ENCODE measurements at places on chromosomes 5 and 9.

DNA sequence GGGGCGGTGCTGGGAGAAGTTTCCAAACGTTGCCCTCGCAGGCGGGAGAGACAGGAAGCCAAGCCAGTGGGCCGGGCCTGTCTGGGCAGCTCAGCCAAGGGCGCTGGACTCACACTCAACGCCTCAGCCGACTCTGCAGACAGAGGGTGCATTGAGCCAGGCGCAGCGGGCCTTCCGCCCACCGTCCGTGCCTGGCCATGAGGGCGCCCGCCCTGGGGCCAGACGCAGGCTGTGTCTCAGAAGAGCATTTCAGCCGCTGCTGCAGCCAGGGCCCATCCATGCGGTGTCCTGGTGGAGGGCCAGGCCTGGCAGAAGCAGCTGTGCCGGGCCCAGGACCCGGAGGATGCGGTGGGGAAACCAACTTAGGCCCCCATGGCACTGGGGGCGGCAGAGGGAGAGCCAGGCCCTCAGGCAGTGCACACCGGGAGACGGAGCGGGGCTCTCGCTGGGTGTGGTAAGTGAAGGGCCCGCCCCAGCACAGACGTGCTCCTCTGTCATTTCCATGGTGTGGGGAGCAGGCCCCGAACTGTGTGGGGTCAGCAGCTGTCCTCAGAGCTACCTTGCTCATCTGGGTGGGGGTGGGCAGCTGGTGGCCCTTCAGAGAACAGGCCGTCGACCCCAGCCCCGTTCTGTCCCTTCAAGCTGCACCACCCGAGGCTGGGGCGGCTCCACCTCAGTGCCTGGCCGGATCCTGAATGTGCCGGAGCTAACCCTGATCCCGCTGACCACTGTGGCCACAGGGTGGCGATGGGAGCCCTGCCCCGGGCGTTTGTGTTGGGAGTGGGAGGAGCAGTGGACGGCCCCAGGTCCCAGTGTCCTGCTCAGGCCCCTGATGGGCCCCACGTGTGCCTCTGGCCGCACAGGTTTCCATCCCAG is 18.0 kb downstream of the DNLZ start:
- DNase-seq: peak; percentile 69

- no peak for DNase-seq
Observed at GRCh38 chr5:31378838-31379237, 153.1 kb downstream of the DROSHA start.

- DNase-seq: peak; percentile 19
Observed at GRCh38 chr9:33453286-33453860, 6.0 kb upstream of the AQP3 start.

DNA sequence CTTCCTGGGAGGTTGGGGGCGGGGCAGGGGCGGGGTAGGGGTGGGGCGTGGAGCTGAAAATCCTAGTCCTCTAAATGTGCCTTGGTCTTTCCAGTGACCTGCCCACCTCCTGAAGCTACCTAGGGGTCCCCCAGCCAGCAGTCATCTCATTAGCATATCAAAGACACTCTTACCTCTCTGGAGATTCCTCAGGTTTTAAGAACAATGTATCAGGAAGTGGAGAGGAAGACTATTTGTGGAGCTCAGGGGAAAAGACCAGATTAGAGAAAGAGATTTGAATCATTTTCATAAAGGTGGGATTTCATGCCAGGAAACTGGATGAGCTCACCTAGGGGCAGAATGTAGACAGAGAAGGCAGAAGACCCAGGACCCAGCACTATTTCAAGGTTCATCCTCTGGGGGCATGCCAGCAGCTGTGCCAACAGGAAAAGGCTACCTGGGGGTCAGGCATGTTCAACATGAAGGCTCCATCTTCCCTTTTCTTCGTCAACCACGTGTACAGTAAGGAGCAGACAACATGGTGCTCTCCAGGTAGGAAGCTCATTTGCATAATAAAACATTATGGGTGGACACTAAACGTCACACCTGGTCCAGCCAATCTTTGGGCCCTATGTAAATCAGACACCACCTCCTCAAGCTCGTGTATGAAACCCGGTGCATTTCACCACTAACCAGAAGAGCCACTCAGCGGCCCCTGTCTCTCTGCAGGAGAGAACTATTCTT is 6.9 kb downstream of the GMCL2 start:
- no peak for DNase-seq

DNA sequence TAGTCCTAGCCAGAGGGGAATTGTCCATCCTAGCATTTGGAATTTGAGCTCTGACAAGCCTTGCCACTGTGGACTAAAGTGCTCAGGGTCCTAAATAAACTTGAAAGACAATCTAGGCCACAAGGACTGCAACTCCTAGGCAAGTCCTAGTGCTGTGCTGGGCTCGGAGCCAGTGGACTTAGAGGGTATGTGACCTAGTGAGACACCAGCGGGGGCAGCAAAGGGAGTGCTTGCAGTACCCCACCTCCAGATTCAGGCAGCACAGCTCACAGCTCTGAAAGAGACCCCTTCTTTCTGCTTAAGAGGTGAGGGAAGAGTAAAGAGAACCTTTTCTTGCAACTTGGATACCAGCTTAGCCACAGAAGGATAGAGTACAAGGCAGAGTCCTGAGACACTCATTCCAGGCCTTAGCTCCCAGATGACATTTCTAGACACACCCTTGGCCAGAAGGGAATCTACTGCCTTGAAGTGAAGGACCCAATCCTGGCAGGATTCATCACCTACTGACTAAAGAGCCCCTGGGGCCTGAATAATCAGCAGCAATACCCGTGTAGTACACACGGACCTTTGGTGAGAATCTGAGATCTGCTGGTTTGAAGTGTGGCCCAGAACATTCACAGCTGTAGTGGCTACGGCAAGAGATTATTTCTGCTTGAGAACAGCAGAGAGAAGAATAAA is 164.6 kb downstream of the CCDC171 start:
- no peak for DNase-seq

DNA sequence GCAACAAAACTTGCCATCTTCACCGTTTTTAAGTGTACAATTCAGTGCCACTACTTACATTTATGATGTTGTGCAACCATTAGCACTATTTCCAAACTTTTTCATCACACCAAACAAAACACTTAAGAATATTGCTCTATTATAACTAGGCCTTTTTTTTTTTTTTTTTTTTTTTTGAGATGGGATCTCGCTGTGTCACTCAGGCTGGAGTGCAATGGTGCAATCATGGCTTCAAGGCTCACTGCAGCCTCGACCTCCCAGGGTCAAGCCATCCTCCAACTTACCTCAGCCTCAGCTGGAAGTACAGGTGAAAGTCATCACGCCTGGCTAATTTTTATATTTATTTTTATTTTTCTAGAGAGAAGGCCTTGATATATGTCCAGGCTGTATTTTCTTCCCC is 22.3 kb upstream of the LMNB1 start:
- DNase-seq: no peak

GRCh38 chr9:124780060-124780756 is 3.3 kb downstream of the OLFML2A start:
- DNase-seq: no peak

- peak; percentile 91 for DNase-seq
Observed at GRCh38 chr5:57442080-57442839, 40.4 kb downstream of the ACTBL2 start.

DNA sequence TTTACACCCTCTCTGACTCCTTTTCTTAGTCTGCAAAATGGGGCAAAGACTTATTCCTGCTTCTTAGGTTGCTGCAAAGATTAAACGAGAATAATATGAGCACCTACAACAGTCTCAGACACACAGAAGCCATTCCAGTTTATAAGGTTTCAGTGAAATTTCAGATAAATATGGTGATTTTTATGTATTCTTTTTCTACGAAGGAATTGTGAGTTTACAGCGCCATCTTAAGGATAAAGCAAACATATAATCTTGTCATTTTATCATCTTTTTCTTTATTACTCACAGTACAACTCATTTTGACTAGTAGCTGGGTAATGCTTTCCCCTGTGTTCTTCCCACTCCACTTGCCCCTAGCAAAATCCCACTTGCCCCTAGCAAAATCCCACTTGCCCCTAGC is 29.2 kb upstream of the SMC5 start:
- DNase-seq: peak; percentile 61

DNA sequence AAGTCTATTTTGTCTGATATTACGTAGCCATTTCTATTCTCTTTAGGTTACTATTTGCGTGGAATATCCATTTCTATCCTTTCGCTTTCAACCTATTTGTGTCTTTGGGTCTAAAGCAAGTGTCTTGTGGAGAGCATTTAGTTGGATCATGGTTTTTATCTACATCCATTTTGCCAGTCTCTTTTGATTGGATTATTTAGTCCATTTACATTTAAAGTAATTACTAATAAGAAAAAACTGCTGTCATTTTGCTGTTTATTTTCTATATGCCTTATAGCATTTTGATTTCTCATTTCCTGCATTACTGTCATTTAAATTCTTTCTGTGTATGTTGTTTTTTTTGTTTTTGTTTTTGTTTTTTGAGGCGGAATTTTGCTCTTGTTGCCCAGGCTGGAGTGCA is 26.0 kb upstream of the UBQLN1 start:
- no peak for DNase-seq

DNA sequence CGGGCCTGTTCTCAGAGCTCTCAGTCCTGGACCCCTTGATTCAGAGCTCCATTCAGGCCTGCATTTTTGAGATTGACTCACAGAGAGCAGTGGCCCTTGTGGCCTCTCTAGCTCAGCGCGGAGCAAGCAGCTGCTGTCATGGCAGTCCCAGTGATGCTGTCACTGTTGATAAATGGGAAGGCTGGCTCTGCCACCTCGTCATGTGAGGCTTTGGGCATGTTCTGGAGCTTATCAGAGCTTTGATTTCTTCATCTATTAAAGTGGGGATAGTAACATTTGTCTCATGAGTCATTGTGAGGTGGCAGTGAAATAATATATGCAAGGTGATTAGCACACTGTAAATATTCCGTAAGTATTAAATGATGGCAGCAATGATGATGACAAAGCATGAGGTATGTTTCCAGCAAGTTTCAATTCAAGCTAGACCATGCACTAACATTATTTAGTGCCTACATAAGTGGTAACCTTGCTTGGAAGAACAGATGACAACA is 126.4 kb upstream of the CXCL14 start:
- DNase-seq: peak; percentile 3

DNA sequence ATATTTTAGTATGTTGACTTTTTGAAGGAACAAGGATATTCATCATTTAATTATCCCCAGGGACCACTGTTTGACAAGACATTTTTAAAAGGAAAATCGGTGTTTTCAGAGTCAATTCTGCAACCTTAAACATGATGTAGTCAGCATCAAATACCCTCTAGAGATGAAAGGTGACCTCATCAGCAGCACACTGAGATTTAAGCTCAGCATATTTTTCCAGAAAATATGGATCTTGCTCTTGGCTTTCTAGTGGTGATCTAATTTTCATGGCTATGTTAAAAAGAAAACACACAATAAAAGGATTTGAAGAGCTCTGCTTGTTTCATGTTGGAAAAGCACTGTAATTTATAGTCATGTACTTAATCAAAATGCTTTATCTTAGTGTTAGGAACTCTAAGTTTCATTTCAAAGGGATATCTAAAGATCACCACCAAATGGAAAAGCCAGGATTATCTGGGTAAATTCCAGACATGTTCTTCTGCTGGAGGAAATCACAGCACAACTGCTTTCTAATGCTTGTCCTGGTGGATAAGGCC is 487.2 kb downstream of the ENC1 start:
- no peak for DNase-seq

- DNase-seq: no peak
Observed at GRCh38 chr9:114518599-114519022, 13.3 kb upstream of the WHRN start.

DNA sequence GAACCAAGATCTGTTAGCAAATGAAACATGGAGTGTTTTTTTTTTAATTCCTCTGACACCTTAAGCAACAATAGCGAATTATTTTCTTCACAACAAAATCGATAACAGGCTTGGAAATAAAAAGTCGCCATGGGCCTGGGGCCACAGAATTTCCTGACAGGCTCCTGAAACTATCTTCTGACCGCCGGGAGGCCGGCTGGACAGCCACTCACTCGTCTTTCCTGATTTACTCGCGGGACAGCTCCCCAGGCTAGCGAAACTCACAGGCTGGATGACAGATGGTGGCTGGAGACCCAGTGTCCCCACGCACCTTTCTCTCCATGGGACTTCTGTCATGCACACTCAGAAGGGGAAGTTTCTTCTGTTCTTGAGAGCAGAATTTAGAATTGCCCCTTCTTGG is 143.3 kb upstream of the IRX2 start:
- DNase-seq: no peak

GRCh38 chr9:76490249-76490990 is 31.4 kb downstream of the GCNT1 start:
- no peak for DNase-seq

DNA sequence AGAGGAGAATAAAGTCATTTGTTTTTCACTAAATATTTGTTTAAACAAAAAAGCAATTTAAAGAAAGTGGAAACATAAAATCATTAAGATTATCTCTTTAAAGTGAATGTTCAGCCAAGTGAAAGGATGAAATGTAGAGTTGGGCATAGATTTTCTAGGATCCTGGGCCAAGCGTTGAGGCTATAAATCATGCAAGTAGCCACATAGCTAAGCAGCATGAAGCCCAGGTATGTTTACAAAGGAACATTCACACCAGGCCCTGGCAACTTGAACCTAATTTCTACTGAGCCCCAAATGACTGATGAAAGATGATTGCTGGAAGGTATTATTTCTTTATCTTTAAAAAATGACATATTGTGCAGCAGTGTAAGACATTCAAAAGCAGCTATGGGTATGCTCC is 461.8 kb downstream of the MAT2B start:
- no peak for DNase-seq

DNA sequence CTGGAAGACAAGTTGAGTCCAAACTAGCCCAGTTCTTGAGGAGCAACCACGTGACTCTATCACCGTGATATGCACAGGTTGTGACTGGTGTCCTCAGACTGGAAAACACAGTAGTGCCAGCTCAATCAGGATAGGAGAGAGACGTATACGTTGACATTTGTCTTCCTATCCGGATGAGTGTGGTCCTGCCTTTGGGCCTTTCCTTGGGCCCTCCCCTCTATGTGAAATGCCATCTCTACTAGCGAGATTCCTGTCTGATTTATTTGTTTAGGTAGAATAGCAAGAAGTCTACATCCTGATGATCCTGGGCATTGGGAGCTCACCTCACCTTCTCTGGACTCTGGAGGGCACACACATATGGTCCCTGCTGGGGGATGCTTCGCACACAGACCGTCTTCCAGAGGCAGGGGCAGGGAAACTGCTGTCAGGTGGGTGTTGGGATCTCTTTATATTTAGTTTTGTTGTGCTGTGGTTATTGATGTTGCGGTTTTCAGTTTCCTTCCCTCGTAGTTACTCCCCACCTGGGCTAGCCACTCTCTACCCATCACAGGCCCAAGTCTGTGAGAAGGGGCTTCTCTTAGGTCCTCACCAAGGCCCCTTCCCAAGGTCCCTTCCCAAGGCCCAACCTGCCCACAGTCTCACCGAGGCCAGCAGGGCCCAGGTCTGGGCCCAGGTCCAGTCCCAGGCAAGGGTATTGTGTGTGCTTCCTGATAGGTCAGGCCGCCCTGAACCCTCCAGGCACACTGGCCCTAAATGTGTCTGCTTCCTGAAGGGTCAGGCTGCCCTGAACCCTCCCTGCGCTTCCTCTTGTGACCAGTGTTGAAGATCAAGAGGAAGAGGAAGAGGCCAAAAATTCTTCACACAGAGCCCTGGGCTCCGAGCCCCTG is 19.0 kb upstream of the SPINK4 start:
- DNase-seq: no peak

GRCh38 chr9:68804911-68805889 is 100.2 kb downstream of the PIP5K1B start:
- DNase-seq: no peak

GRCh38 chr9:126618190-126618584 is 4.5 kb downstream of the LMX1B start:
- DNase-seq: no peak

- DNase-seq: no peak
Observed at GRCh38 chr9:22893196-22893843, 446.7 kb downstream of the DMRTA1 start.

GRCh38 chr5:117077142-117077541 is 502.5 kb upstream of the SEMA6A start:
- no peak for DNase-seq
